Stimulated activated CD4-positive, alpha-beta T cell treated with anti-CD3 and anti-CD28 coated beads, Interleukin-4, amount 100 ng/mL, for 48 hours (primary cell): ENCODE measurements at places on chromosomes 3 and 15.

DNA sequence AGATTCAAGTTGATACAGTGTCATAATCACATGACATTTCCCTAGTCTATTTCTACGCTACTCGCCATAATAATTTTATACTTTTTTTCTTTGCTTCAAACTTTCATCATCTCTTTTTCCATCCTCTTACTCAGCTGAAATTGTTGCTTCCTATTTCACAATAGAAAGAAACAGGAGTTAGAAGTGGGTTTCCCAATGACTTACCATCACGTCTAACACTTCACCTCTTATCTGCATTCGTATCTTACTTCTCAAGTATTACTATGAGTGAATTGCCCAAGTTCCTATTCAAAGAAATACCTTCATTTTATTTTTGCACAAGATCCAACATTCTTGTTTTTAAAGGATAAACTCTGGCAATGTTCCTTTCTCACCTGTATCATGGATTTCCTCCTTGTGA is 1539.9 kb downstream of the SI start:
- DNase-seq, result no peak

- DNase-seq, result no peak
Observed at GRCh38 chr3:16817197-16817596, 67.6 kb upstream of the PLCL2 start.

- no peak for DNase-seq
Observed at GRCh38 chr3:159062734-159063410, 261.0 kb downstream of the MFSD1 start.

DNA sequence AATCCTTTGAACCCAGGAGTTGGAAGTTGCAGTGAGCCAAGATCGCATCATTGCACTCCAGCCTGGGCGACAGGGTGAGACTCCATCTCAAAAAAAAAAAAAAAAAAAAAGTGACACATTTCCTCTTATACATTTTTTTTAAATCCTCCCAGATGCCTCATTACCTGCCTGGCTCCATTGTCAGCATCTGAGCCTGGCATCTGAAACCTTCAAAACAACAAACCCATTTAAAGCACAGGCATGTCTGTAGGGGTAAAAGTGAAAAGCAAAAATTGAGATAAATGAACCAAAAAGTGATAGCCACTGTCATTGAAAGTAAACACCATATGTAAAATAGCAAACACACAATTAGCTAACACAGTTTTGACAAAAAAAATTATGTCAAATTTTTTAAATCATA is 38.6 kb downstream of the OSBPL10 start:
- DNase-seq, result no peak

DNA sequence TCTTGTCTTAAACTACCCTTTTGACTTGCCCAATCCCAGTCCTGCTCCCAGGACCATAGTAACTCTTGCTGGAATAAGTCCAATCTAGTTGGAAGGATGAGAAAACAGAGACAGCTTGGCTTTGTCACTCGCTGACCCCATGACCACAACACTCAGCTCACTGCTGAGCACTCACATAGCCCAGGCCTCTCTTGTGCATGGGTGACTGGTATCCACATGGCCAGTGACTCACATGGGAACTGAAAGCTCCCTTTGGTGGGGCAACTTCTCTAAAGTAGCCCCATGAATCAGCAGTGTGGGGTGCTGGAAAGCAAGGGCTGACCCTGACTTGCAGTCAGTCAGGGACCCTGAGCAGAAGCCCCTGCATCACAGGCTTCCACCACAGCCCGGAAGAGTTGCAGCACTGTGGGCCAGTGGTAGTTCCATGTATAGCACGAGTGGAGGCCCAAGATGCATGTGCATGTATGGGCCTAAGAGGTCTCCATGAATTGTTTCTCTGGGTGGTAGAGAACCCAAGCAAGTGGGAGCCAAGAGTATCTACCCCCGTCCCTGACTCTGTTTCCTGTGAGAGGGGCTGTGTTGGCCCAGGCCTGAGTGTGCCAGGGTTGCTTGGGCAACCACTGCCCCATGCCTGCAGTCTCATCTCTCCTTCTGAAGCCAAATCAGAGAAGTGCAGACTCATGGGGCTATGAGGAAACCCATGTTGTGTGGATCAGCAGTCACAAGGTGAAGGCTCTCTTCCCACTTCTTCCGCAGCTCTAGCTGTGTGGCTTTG is 62.1 kb upstream of the XCR1 start:
- no peak for DNase-seq

DNA sequence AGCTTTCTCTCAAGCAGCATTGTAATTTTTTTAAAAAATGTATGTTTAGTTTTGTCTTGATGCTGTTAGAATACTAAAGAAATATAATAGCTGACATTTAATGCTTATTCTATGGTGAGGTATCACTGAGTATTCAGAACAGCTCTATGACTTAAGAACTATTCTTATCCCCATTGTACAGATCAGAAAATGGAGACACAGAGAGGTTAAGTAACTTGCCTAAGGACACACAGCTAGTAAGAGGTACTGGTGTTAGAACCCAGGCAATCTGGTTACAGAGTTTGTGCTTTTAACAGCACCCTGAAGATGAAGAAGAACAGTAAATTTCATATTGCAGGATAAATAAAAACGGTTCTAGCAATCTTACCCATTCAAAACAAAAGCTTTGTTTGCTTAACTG is 15.5 kb downstream of the PLA2G4D start:
- DNase-seq, result no peak

GRCh38 chr3:136018876-136019275 is 53.3 kb downstream of the PPP2R3A start:
- no peak for DNase-seq

GRCh38 chr3:140903196-140903595 is 38.4 kb upstream of the SLC25A36 start:
- DNase-seq, result no peak

- no peak for DNase-seq
Observed at GRCh38 chr3:135513106-135514059, 452.1 kb upstream of the PPP2R3A start.

DNA sequence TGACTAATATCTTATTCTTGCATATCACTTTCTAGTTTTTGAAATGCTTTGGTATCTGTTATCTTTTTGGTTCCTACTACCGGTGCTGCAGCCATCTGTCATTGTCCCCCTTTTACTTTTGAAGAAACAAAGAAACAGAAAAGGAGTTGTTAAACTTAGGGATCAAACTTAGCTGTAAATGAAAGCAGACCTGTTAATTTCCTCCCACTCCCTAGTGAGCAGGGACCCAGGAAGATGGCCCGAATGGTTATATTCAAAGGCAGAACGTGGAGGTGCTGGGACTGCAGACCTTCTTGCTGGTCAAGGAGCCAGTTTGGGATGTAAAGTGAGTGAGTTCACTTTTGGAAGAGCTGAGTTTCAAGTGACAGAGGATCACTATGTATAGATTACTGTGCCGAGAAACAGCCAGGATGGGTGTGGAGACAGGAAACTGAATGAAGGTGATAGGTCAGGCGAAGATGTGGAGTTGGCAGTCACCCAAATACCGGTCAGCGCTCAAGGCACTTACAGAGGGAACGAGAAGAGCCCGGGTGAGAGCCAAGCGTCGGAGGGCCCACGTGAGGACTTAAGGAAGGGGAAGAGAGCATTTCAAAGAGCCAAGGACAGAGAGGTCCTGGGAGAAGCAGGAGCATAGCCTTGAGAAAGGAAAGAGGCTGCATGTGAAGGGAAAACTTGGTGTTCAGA is 20.1 kb downstream of the KBTBD8 start:
- no peak for DNase-seq

- no peak for DNase-seq
Observed at GRCh38 chr15:64739577-64740143, 35.7 kb downstream of the RBPMS2 start.

DNA sequence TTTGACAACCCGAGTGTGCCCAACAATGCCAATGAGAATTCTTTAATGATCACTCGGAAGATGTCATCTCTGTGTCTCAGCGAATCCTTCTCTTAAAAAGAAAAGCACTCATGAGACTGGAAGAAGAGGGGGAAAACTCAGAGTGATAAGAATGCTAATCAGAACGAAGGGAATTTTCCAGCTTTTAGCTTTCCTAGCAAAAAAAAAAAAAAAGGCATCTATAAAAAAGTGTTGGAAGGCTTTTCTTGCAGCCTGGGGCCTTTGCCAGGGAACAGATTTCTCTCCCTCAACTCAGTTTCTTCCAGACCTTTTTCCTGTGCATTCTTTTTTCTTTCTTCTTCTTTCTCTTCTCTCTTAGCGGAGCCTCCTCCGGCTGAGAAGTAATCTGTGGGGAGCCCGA is 80.5 kb upstream of the NEO1 start:
- DNase-seq, result no peak

GRCh38 chr15:64180235-64180824 is 17.5 kb upstream of the PPIB start:
- no peak for DNase-seq

DNA sequence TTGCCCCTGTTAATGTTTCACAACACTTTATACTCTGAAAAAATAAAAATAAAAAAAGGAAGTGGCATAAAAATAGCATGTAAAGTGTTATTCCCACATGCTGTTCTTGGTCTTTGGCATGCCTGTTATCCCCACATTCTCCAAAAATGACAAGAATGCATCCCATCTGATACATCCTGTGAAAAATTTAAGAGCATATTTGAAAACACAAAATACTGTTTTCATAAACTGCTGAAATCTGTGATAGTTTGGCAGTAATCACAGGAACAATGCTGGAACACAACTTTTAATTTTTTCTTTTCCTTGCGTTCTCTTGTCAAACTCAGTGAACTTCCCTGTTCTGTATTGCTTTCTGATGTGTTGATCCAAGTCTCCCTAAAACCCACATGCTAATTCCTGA is 288.8 kb downstream of the ROBO2 start:
- no peak for DNase-seq

DNA sequence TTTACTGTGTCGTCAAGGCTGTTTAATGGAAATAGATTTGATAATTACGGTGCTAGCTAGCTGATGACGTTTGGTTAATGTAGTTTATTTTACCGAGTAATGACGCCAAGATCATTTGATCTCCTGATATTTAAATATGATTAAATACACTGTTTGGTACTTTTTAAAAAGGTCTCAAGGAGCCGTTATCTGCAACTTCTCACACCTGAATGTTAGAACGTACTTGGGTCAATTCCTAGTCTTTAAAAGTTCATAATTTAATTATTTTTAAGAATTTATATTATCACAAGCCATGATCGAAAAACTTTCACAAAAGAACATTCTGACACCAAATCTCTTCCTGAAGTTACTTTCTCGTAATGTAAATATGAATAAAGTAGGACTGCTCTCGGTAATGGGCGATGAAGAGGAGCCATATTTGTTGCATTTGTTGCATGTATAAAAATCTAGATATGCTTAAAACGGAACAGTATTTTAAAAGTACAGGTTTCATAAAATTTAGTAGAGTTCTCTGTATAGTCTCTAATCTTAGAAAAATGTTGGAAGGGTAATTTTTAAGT is 16.2 kb upstream of the CHD2 start:
- DNase-seq, result no peak

DNA sequence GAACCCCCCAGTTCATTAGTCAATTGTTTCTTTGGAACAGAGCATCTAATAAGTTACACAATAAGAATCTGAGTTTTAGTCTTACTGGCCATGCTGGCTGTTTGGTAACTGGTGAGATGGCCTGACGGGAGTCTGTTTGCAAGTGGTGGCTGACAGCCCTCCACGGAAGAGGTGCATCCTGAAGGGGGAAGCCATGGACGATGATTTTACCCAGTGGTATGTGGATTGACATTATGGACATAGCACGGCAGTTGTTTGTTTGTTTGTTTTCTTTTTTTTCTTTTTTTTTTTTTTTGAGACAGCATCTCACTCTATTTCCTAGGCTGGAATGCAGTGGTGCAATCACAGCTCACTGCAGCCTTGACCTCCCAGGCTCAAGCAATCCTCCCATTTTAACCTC is 156.0 kb downstream of the RPLP1 start:
- no peak for DNase-seq

GRCh38 chr3:171986176-171986575 is 53.2 kb upstream of the FNDC3B start:
- DNase-seq, result no peak

DNA sequence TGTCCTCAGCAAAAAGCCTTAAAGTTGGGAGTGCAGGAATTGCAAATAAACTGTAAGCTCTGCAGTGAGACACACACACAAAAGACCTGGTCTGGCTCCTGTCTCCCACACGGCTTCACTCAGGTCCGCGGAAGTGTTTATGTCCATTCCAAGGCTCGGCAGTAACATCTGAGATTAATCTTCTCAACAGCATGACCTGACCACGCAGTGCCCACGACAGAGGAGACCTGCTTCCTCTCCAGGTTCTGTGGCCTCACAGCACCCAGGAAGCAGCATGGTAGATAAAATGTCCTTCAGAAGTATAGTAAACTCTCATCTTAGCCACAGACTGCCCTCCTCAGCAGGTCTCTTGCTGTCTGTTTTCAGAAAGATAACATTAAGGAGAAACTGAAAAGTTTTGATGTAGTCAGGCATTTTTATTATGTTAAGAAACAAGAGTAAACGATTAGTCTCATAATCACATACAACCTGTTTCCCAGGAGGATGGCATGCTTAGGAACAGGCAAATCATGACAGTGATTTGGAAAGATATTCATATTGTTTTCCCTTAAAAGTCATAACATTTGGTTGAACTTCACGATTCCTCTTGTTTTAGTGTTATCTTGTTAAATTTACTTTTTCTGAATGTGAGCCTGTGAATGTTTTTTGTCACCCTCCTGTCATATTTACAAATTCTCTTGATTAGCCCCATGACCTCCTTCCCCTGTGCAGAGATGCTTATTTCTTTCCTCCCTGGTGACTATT is 34.6 kb downstream of the CD200R1L start:
- no peak for DNase-seq
